ENCODE measurements at places on chromosomes 6 and 20.

GRCh38 chr6:165941786-165942185 is 225.9 kb downstream of the TBXT start:
- DNase-seq: no peak

- DNase-seq: peak; percentile 65
Observed at GRCh38 chr20:31661625-31662371, 24.1 kb downstream of the COX4I2 start.

DNA sequence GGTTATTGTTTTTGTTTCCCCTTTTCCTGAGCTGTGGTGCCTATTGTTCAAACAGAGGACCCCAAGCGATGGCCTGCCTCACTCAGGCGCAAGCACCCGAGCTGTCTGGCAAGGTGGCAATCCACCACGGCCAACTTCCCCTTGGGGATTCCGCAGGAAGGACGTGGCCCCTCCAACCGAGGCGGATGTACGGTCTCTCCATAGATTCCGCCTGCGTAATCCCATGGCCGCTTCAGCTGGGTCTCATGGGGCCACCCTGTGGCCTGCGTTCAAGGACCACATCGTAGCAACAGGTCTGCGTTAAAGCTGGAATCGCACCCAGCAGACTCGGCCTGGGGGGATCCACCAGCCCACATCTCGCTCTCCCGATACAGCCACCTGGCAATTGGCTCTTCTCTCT is 79.9 kb downstream of the CEBPB start:
- DNase-seq: no peak

- DNase-seq: no peak
Observed at GRCh38 chr6:10071631-10072220, 343.1 kb downstream of the TFAP2A start.

All from stimulated activated CD8-positive, alpha-beta memory T cell treated with anti-CD3 and anti-CD28 coated beads, Interleukin-15, amount 100 ng/mL, for 24 hours (primary cell).